ENCODE measurements at places on chromosomes 7 and 10.

DNA sequence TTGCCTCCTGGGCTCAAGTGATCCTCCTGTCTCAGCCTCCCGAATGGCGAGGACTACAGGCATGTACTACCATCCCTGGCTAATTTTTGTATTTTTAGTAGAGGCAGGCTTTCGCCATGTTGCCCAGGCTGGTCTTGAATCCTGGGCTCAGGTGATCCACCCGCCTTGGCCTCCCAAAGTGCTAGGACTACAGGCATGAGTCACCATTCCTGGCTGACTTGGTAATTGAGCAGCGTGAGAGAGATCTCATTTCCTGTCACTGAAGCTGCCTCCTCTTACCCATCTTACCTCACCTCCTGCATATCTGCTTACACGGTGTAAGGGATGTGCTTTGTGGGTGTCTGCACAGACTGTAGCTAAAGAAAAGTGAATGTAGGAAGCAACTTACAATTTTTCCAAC lies 9.7 kb downstream of the IFIT3 start:
- no peak for DNase-seq

- DNase-seq, result no peak
These were observed 61.2 kb downstream of the HHEX start for GRCh38 chr10:92750791-92751533.

- no peak for DNase-seq
These were observed 256.0 kb downstream of the AHR start for GRCh38 chr7:17554341-17555015.

- DNase-seq, result no peak
These were observed 4.4 kb downstream of the HIPK2 start for GRCh38 chr7:139773371-139773770.

GRCh38 chr7:155886391-155887173 lies 74.3 kb upstream of the SHH start:
- no peak for DNase-seq

GRCh38 chr10:99832439-99832838 lies 50.0 kb downstream of the ABCC2 start:
- no peak for DNase-seq

DNA sequence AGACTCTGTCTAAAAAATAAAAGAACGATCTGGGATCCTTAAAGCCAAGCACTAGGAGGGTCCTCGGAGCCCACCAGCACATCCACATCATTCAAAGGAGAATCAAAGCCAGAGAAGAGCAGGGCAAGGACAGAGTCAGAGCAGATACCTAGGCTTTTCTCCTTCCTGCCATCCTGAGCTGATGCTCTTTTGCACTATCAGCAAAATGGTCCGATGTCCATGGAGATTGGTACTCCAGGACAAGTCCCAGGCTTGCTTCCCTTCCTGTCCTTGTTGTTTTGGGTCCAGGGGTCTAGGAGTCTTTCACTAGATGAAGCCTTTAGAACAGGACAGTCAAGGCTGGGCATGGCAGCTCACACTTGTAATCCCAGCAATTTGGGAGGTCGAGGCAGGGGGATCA lies 58.0 kb upstream of the ELN start:
- no peak for DNase-seq

All from stimulated activated CD8-positive, alpha-beta memory T cell treated with anti-CD3 and anti-CD28 coated beads, Interleukin-12 subunit alpha, Interleukin-12 subunit beta, amount 100 ng/mL, for 4 hours (primary cell).